ENCODE measurements at places on chromosomes 3 and 15. TPM values are rescaled to one million over a fixed set of nuclear protein-coding genes. Genes with fewer than 3 reads are reported as not detected.

GRCh38 chr3:78895528-78895927 is 872.3 kb downstream of the ROBO1 start:
- no peak for DNase-seq

DNA sequence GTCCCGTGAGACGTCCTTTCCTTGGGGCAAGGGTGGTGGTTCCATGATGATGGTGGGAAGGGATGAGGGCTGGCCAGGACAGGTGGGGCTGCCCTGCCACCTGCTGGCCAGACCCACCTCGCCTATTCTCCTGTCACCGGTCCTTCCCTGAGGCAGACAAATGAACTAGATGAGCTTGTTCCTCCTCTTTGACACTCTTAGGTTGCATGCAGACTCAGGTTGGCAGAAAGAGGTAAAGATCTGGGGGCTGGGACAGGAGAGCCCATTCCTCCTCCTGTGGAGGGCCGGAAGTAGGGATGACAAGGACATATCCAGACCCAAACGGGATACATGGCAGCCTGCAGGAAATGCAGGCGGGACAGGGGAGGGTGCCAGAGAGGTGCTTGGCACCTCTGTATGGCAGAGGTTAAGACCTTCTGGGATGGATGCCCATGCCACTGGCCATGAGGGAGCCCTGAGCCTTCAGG is 38.6 kb downstream of the ACSBG1 start:
- DNase-seq: peak; percentile 31

GRCh38 chr3:77618686-77619085 is 578.8 kb downstream of the ROBO2 start:
- DNase-seq: no peak

DNA sequence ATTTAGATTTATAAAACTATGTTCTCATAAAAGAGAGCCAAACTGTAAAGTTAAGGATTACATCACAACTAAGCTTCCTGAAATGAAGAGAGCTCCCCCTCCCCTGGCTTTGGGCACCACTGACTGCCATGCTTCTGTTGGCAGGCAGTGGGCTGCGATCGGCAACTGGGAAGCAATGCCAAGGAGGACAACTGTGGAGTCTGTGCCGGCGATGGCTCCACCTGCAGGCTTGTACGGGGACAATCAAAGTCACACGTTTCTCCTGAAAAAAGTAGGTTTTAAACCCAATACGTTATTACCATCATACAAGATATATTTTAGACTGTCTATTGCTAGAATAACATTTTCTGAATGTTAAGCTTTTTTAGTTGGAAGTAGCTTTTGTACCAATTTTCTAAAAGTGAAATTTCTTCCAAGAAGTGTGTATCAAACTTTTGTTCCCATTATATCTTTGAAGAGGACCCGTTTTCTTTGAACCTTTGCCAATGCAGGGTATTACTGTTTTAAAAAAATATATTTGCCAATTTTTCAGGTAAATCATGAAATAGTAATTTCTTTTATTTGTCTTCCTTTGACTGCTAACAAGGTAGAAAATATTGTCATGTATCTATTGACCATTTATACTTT is 184.1 kb downstream of the ADAMTSL3 start:
- no peak for DNase-seq

FOXB1 gene
- not detected for total RNA-seq

DNA sequence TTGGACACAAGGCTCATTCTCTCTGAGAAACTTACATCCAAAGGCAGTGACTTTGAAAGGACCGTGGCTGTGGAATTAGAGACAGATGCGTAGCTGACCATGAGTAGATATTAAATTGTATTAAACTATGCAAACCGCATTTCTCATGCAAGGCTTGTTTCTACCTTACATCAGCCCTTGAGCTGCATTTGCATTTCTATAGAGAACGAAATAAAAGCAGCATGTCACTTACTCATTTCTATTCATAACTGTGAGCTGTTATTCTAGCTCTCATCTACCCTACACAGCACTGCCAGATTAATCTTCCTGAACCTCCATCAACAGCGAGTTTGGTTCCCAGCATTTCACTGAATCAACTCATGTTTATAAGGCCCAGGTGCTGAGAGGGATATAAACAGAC is 72.3 kb downstream of the THSD4 start:
- DNase-seq: no peak

GXYLT2 gene
- total RNA-seq: 3.8 TPM

DNA sequence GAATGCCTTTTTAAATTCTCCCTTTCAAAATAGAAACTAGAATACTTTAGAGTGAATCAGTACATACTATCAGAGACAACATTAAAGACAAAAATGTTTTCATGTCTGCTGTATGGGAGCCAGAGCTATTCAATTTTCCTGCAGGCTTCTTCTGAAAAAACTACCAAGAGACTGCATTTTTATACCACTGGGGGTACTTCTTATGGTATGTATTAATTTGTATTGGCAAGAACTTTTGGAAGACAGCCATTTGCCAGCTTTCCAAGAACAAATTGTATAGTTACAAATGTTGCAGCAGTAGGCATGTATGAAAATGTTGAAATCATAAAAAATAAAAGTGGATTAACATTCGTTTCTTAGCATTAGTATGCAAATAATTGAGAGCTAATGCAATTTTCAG is 1010.0 kb upstream of the CADM2 start:
- no peak for DNase-seq

- DNase-seq: no peak
Measured at GRCh38 chr3:50447290-50447840, 56.1 kb downstream of the CACNA2D2 start.

DNA sequence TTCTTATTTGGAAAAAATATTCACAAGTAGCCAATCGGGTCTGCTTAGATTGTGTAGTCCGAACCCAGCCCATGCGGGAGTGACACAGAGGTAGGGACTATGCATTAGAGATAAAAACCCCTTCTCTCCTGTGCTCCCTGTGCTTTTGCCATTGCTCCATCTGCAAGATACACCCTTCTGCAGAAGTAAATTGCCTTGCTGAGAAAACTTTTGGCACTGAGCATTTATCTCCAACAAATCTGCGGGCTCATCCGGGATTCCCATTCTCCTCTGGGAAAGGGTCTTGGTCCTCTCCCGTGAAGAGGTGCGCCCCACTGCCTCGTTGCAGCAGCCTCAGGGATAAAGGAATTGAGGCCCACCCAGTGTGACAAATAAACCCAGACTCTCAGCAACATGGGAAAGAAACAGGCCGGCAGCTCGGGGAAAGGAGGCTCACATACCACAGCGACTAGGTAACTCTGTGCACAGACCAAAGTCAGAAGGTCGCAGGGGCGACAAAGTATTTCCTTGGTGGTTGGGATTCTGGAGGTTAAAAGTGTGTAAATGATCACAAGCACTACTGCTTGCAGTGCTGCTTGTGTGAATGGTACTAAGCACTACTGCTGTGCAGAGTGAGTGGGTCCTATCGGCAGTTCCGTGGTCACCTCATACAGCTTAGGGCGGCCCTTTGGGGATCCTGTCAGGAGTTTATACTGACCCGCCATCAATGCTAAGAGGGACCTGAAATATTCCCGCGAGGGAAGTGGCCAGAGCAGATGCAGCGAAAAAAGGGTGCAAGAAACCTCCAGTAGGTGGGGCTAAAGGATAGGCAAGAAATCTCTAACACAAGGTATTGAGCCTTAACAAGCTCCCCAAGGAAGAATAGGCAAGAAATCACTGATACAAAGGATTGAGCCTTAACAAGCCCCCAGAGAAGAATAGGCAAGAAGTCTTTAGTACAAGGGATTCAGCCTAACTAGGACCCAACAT is 54.3 kb downstream of the GSK3B start:
- no peak for DNase-seq

- no peak for DNase-seq
Measured at GRCh38 chr15:63809452-63809851, 24.3 kb downstream of the HERC1 start.

DNA sequence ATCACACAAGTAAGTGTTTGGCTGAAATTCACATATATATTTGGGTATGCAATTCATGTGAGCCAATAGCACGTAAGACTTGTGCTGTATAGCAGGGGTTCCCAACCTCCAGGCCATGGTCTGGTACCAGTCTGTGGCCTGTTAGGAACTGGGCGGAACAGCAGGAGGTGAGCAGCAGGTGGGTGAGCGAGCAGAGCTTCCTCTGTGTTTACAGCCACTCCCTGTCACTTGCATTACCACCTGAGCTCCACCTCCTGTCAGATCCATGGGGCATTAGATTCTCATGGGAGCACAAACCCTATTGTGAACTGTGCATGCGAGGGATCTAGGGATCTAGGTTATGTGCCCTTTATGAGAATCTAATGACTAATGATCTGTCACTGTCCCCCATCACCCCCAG is 59.7 kb downstream of the MAP3K13 start:
- no peak for DNase-seq

DNA sequence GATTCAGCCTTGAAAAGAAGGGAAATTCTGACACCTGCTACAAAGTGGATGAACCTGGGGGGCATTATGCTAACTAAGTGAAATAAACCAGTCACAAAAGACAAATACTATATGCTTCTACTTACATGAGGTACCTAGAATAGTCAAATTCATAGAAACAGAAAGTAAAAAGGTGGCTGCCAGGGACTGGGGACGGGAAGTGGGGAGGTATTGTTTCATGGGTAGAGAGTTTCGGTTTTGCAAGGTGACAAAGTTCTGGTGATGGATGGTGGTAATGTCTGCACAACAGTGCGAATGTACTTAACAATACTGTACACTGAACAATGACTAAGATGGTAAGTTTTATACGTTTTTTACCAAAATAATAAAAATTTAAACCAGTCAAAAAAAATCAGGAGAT is 4.8 kb downstream of the IDH2 start:
- DNase-seq: no peak

- no peak for DNase-seq
Measured at GRCh38 chr3:46478341-46478740, 13.6 kb upstream of the LTF start.

CFAP20DC gene
- 3.2 TPM for total RNA-seq

DNA sequence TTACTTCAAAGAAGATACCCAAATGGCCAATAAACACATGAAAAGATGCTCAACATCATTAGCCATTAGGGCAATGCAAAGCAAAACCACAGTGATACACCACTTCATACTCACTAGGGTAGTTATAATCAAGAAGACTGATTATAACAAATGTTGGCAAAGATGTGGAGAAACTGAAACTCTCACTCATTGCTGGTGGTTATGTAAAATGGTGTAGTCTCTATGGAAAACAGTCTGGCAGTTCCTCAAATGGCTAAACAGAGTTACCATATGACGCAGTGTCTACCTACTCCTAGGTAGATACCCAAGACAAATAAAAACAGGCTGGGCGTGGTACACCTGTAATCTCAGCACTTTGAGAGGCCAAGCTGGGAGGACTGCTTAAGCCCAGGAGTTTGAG is 3.5 kb upstream of the ZFAND6 start:
- no peak for DNase-seq

DNA sequence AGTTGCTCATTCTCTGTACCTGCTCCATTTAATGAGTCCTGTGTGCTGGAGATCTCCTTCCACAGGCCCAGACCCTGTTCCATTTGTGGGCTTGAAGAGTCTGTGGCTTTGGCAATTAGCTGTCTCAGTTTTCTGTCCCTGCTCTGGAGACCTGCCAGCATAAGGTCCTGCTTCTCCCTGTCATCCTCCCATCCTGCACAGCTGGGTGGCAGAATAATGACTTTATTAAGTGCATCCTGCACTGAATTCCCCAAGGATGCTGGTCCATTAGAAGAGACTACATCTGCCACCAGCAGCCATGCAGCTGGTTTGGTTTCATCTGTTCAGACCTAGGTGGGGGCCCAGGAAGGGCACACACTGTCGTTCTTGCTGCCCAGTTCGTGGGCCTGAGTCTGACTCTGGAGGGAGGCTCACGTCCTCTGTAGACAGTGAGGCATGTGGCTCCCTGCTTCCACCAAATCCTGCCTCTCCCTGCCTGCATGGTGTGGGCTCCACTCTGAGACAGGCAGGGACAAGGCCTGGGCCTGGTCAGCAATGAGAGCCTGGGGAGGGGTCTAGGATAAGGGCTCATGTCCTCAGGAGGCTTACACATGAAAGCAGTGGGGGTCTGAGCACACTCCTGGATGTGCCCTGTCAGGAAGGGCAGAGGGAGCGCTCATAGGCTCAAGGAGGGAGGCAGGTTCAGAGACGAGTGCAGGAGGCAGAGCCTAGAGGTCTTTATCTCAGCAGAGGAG is 78.4 kb upstream of the PRR23E start:
- no peak for DNase-seq

GRCh38 chr15:38002883-38003477 is 68.5 kb downstream of the TMCO5A start:
- peak; percentile 62 for DNase-seq

- DNase-seq: peak; percentile 94
Measured at GRCh38 chr3:25468866-25469319, 40.8 kb downstream of the RARB start.

ADAMTS7 gene
- total RNA-seq: 3.1 TPM

DNA sequence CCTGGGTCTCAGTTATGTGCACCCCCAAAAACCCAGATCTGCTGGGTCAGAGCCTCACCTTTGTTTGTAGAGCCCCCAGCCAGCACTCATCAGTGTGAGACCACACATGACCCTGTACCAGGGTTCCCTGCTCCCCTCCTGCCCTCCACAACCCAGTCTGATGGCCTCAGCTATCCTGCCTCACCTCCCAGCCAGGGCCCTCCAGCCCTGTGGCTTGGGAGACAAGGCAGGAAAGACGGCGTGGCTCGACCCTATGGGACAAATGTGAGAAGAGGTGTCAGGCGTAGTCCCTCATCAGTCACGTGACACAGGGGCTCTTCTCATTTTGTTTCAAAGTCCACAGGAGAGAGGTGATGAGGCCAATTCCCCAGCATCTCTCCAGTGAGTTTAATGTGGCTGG is 28.3 kb upstream of the PRR23E start:
- no peak for DNase-seq
